Ascending aorta (tissue), 2 donors: ENCODE measurements at places on chromosomes 5 and 9. TPM values are rescaled to one million over a fixed set of nuclear protein-coding genes. Genes with fewer than 3 reads are reported as not detected.

- H3K27ac ChIP-seq = peak overlapping the region; percentile 97
- no peaks in the 10 kb centered on the region for H3K27me3 ChIP-seq
- peak overlapping the region; percentile 77 for H3K4me3 ChIP-seq
- DNase-seq = peak; percentile 82
Measured at GRCh38 chr9:4298255-4299004, 1.4 kb downstream of the GLIS3 start.

DNA sequence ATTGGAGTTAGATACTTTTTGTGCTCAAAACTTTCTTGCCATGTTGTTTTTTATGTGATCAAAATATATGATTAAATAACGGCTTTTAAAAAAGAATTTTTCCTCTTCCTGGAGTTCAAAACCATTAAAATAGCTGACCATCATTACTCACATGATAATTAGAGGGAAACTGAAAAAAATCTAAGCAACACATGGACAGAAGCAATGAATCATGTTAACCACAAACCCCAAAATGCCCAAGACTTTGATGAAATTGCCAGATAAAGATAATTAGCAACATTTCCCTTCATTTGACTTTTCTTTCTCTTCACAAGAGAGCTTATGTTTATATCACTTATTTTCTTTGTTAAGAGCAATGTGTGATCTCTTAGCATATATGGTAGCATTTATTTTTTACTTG, 1294.2 kb downstream of the EFNA5 start:
- no peak overlapping the region for H3K4me3 ChIP-seq
- H3K4me1 ChIP-seq = no peaks in the 10 kb centered on the region
- DNase-seq = no peak
- no peaks in the 10 kb centered on the region for H3K36me3 ChIP-seq
- H3K27ac ChIP-seq = no peak overlapping the region

Gene SMIM32
- total RNA-seq = not detected

DNA sequence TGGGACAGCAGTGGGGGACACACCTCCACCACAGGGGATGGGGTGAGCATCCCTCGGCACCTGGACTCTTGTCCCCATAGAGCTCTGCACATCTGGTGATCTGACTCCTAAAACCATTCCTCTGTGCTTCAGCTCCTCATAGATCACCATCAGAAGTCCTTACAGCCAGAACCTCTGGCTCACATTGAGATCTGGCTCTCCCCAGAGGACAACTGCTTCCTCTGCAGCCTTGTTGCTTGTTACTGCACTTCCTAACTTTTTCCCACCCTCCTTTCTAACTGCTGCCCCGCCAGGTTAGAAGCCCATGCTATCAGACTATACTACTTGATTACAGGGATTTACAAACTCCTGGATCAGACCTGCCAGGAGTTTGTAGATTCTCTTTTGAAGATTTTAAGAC, 64.5 kb downstream of the ARSB start:
- no peaks in the 10 kb centered on the region for H3K4me1 ChIP-seq
- DNase-seq = no peak
- no peak overlapping the region for H3K27ac ChIP-seq
- H3K36me3 ChIP-seq = no peaks in the 10 kb centered on the region

Gene PCDHGC5
- 0.11 TPM for total RNA-seq

DNA sequence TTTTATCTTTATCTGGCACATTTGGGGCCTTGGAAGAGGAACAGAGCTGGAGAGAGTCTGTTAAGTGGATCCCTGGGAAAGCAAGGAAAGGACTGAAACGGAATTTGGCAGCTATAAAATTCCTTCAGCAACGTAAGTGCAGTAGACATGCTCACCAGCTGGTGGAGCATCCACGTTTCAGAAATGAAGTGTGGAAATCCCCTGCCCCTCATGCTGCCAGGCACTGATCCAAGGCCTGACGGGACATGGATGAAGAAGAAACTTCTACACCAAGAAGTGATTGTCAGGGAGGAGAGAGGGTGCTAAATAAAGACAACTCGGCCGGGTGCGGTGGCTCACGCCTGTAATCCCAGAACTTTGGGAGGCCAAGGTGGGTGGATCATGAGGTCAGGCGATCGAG, 209.3 kb downstream of the ROR2 start:
- no peaks in the 10 kb centered on the region for H3K4me1 ChIP-seq
- H3K36me3 ChIP-seq = no peaks in the 10 kb centered on the region
- DNase-seq = no peak
- H3K27ac ChIP-seq = no peak overlapping the region

DNA sequence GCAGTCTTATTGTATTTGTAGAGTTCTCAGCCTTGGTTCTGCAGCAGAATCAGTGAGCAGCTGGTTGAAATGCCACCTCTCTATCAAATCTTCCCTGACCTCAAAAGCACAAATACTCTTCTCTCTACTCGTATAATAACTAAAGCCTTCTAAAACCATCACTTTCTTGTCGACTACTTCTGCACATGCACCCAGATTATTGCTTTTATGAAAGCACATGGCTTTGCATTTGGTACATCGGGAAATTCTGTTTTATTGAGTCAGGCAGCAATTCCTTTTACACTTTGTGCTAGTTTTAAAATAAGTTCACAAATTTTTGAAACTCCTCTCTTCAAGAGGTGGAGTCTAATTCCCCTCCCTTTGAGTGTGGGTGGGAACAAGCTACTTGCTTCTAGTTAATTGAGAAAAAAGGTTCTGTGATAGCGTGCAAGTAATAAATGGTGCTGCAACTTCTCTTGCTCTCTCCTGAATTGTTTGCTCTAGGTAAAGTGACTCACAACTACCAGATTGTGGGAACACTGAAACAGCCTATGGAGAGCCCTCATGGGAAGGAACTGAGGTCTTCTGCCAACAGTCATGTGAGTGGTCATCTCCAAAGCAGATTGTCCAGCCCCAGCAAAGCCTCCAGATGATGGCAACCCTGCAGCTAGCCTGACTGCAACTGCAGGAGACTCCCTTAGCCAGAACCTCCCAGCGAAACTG, 66.0 kb upstream of the TAF1L start:
- H3K36me3 ChIP-seq = no peaks in the 10 kb centered on the region
- H3K27ac ChIP-seq = no peak overlapping the region
- no peak overlapping the region for H3K4me3 ChIP-seq

Gene ORM2
- total RNA-seq = 0.64 TPM

DNA sequence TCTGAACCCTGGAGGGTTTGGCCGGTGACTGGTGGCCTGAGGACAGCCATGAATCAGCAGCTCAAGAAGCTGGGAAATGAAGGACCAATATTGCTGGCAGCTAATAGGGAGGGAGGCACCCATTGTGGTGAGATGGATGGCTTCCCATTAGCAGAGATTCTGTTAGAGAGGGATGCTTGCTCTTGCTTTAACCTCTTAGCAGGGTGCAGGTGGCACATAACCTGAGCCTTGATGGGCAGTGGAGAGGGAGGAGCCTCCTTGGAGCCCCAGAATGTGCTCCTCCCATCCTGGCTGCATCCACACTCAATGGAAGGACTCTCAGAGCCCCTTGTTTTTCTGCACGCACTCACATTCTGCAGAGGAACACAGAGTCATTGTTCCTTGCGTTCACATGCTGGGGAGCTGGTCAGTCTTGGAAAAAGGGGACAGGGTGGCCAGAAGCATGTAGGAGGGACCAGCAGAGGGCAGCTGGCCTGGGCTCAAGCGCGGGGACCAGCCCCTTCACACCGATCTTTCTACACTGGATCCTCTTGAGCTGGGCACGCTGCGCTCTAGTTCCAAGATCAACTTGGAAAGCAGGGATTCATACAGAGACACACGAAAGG, 161.8 kb downstream of the MED10 start:
- no peaks in the 10 kb centered on the region for H3K36me3 ChIP-seq
- no peak overlapping the region for H3K4me3 ChIP-seq
- H3K27me3 ChIP-seq = no peaks in the 10 kb centered on the region
- DNase-seq = no peak

DNA sequence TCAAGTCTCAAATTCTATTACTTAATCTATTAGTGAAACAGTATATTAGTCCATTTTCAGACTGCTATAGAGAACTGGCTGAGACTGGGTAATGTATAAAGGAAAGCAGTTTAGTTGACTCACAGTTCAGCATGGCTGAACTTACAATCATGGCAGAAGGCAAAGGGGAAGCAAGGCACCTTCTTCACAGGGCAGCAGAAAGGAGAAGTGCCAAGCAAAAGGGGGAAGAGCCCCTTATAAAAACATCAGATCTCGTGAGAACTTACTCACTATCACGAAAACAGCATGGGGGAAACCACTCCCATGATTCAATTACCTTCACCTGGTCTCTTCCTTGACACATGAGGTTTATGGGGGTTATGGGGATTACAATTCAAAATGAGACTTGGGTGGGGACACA, 67.9 kb upstream of the CHSY3 start:
- H3K4me3 ChIP-seq = no peak overlapping the region
- no peaks in the 10 kb centered on the region for H3K4me1 ChIP-seq
- no peaks in the 10 kb centered on the region for H3K27me3 ChIP-seq
- H3K36me3 ChIP-seq = no peaks in the 10 kb centered on the region
- DNase-seq = no peak
- H3K27ac ChIP-seq = no peak overlapping the region

GRCh38 chr5:56350597-56351170, 117.6 kb upstream of the ANKRD55 start:
- H3K4me1 ChIP-seq = peaks cover 4% of the 10 kb centered on the region
- no peak for DNase-seq
- H3K36me3 ChIP-seq = no peaks in the 10 kb centered on the region
- no peak overlapping the region for H3K4me3 ChIP-seq

Gene BTNL3
- not detected for total RNA-seq

DNA sequence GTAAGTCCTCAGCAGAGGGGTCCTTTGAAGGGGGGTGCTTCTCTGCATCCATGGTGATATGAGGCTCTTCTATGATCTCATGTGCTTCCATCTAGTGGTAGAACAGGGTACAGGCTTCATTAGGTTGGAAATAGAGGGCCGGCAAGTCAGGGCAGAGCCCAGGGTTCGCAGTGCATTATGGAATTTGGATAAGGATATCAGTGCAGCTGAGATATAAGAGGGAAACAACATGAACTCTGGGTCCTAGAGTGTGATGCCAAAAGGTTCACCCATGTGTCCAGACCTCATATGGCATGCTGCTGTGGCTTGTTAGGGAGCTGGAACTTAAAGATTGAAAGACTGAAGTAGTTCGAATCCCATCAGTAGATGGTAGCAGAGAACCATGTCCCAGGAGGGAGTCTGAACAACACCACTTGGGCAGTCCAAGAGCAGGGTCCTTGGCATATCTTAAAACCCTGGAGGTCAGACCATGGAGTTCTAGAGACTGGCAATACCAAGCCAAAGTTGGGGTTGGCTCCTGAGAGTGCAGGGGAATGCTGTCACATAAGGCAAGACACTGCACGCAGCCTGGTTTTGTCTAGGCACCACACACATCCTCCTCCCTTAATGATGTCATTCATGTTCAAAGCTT, 2.3 kb downstream of the FAM221B start:
- no peaks in the 10 kb centered on the region for H3K36me3 ChIP-seq
- no peak overlapping the region for H3K4me3 ChIP-seq
- H3K4me1 ChIP-seq = peaks cover 22% of the 10 kb centered on the region

Gene IL9
- not detected for total RNA-seq

GRCh38 chr5:57215629-57216195, 41.9 kb downstream of the GPBP1 start:
- peaks cover 5% of the 10 kb centered on the region for H3K4me1 ChIP-seq
- no peaks in the 10 kb centered on the region for H3K27me3 ChIP-seq
- H3K4me3 ChIP-seq = no peak overlapping the region
- no peak for DNase-seq
- H3K27ac ChIP-seq = no peak overlapping the region
